ENCODE measurements at places on chromosomes 13 and 19.
A peak's percentile ranks its signal among the peaks of the same experiment; 100 is the strongest.

DNA sequence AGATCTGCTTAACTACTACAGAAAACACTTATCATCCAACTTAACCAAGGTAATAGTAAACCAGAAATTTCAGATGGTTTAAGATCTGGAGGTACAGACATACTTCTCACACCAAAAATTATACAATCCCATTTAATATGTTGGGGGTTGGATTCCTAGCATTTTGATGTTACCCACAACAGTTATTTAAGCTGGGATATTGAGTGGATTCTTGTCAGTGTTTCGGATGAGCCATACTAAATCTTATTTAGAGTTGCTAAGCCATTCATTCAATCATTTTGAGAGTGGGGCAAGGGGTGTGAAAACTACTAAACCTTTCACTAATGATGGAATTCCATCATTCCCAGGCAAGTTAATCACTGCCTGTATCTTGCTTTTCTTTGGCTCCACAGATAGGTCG is 40.6 kb downstream of the KATNAL1 start:
- DNase-seq = no peak

DNA sequence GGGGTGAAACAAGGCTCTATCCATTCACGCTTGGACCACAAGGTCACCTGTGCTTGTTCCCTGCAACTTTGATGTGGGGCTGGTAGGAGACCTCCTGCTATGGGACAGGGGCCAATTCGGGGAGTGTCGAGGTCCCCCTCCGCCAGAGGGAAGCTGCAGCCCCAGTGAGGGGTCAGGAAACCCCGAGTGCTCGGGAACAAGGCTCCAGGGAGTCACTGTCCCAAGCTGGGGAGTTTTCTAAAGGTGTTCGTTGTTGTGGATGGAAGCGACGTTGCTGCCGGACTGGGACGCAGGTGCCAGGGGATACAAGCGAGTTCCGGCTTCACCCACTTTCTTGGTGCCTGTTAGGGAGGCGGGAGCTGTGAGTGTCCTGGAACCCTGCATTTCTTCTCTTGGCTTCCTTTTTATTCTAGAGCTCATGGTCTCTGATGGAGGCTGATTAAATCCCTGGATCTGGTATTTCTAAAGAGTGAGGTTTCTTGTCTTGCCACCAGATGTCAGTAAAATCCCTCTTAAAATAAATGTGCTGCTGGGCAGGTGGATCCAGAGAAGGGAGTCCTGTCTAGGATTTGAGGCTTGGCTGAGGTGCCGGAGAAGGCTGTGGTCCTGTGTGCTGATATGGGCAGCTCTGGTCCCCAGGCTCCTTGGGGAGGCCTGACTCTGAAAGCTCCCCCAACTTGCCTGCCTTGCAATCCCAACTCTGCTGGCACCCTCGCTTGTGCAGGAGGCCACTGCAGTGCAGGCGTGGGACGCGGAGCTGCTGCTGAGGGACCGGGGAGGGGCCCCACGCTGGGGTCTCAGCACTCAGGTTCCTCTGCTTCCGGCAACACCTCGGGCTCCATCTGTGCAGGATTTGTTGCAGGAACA is 153.9 kb downstream of the TEX29 start:
- DNase-seq = peak; percentile 54

DNA sequence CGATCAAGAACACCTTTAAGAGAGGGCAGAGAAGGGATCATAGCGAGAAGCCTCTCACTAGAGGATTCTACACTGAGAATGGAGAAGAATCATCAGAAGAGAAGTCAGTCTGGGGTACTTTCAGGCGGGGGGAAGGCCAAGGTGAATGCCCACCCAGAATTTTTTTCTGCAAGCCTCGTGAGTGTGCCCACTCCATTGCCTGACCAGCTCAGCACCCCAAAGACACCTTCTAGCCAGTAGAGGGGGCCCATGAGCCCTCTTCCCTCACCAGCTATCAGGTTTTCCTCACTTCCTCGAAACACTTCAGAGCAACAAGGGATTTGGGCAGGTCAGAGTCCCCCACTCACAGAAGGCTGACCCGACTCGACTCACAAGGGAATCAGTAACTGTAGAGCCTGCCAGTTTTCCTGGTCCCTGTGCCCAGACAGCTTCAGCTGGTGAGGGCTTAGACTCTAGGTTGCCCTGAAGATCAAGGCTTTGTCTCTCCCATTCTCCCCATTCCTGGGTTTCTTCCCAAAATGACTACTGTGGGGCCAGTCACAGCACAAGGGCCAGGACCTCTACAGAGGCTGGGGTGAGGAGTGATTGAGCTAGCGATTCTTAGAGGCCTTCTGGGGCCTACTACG is 18.4 kb downstream of the NLRP13 start:
- no peak for DNase-seq

DNA sequence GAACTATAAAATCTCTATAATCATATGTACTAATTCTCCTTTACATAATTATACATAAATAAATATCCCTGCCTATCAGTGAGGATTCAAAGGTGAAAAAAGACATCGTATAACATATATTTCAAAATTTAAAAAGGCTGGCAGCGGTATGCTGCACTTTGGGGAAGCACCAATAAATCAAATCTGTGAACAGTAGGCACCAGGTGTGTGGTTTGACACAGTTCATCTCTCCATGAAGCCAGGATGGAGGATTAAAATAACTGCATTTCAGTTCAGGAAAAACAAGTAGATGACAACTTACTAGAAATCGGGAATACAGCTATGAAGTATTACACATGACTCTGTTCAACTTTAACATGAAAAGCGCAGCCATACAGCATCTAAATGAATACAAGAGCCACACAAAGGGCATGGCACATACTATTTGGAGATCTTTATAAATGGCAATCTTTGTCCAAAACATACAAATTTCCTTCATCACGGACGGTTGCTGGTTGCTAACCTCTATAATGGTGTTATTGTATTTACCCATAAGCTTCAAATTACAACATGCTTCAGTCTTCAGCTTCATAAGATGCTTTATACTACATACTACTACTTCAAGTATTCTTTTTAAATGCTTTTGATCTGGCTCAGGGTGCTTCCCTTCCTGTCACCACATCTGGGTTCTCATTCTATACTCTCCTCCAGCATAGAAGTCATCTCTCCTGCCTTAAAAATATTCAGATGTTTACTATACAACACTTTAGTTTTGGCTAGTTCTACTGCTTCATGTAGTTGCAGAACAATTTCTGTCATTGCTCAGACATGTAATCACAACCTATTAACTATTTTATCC is 128.7 kb downstream of the KLF12 start:
- DNase-seq = no peak

- no peak for DNase-seq
These were observed 5.2 kb downstream of the DUXA start for GRCh38 chr19:57161985-57162539.

DNA sequence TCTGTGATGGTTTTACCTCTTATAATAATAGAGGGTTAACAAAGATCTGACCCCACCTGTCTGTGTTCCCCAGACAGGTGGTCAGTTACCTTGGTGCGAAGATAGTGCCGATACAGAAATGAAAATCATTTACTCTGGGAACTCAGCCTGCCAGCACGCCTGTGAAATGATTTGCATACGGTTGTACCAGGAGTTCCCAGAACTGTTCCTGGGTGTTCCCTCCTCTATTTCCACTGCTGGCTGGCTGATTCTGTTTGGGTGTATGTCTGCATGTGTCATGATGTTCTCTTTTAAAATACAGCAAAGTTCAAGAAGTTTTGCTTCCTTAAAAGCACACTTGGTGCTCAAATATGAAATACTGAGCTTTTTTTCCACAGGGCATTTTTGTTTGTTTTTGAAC is 527.1 kb downstream of the FGF9 start:
- no peak for DNase-seq

- DNase-seq = no peak
These were observed 93.4 kb downstream of the ABCC4 start for GRCh38 chr13:95207769-95208366.

- no peak for DNase-seq
These were observed at the start of gene PRRG2 for GRCh38 chr19:49581007-49581508. TSS of gene PRRG2 (plus strand) at chr19:49581316. CDS start at chr19:49583220, 1,904 bp downstream.

- DNase-seq = no peak
These were observed 1.3 kb upstream of the TGFB1 start for GRCh38 chr19:41355035-41355434.

- no peak for DNase-seq
These were observed 11.4 kb downstream of the SBNO2 start for GRCh38 chr19:1162404-1163282.

DNA sequence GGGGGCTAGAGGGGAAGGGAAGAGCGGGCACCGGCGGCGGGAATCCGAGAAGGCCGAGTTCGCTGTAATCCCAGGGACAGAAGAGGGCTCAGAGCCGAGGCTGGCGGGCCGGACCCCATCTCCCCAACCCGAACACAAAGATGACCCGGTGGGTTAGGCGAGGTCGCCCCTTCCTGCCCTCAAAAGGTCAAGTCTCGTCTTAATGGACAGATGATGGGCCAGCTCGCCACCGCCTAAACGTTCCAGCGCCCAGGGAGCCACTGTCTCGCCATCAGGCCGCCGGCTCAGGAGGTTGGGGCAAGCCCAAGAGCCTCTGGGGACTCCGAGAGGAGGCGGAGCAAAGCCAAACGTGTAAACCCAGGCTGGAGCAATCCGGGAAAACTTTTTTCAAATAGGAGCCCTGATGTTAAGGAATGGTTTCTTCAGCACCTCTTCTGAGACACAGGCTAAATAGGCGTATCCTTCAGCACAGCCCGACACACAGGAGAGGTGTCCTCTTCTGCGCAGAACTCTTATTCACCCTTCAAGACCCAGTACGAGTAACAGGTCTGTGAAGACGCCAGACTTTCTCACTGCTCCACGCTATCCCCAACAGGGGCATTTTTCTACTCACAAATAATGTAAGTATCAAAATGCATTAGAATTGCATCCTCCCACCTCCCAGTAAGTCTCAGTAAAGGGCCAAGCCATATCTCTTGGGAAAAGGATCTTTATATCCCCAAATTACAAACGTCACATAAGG is 6.3 kb upstream of the POU4F1 start:
- DNase-seq = no peak

DNA sequence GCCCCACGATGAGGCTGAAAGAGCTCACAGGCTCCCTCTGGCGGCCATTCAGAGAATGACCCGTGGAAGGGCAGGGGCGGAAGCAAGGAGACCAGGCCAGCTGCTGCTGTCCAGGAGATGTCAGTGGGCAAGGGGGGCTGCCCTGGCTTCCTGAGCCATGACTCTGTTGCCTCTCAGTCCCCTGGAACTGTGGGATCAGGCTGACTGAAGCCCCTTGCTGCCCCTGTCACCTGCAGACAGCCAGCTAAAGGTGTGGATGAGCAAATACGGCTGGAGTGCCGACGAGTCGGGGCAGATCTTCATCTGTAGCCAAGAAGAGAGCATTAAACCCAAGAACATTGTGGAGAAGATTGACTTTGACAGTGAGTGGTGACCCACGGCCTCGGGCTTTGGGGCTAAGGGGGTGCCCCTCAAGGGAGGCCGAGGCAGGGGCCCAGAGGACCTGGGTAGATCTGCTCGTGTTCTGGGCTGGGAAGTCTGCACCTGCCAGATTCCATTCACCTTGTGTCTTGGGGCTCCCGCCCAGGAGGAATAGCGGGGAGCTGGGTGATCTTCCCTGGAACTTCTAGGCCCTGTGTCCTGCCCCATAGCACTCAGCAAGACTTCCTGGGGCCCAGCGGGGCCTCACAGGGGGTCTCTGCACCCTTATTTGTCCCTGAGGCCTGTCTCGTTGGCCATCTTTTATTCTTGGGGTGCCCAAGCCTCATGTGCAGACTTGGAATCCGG is 12.5 kb upstream of the ACTN4 start:
- peak; percentile 78 for DNase-seq

DNA sequence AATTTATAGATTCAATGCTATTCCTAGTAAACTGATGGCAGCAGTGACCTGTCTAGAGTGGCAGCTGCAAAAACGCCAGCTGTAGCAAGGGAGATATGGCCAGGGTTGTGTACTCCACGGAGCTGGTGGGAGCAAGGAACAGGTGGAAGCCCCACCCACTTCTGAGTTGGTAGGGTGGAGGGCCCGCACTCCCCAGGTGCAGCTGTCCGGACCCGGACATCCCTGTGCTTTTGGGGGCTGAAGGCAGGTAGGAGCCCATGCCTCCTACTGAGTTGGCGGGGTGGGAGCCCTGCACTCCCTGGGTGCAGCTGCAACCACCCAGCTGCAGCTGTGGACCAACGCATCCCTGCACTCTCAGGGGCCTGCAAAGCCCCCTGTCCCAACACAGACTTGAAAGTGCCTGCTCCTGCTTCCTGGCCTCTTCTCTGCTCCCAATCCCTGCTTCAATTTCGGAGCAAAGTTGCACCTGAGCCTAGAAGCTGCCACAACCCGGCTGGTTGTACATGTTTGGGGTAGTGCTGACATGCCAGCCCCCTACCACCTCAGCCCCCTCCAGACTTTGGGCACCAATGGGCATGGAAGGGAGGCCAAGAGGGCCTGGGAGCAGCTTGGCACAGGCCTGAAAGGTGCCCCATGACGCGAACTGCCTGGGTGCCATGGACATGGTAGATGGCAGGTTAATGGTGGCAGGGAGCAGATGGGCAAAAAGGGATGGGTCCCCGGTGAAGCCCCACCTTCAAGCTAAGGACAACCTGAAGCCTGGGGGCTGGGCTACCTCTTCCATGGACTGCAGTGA is 19.8 kb downstream of the UGGT2 start:
- DNase-seq = no peak

Data from frontal cortex (tissue), 4 donors.